ENCODE measurements at places on chromosomes 11 and 22.

DNA sequence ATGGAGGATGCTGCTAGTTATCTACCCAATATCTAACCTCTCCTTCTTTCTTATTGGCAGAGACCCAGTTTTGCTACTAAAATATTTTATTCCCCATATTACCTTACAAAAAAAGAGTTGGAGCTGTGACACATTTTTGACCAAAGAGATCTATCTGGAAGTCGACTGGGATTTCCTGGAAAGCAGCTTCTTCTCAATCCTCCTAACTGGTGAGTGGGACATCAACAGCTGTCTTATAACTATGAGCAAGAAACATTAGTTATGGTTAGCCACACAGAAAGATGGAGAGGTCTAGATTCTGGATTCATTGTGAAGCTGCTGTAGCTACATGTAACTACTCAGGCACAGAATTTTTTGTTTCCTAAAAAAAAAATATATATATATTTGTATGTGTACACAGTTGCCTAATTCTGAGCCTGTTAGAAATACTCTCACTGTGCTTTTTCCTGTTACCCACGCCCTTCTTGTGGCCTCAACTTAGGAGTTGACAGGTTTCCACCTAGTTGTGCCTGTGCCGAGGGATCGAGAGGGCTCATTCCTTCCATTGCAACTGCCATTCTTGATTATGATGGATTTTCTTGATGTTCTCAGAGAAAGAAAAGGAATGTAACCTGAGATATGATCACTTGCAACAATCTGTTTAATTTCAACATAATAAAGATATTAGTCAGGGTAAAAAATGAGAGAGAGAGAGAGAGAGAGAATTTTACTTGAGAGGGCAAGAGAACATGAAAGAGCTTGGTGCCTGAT lies 142.0 kb downstream of the SLC17A6 start:
- no peak for DNase-seq

- no peak for DNase-seq
Observed at GRCh38 chr11:66915866-66916265, 42.3 kb downstream of the PC start.

DNA sequence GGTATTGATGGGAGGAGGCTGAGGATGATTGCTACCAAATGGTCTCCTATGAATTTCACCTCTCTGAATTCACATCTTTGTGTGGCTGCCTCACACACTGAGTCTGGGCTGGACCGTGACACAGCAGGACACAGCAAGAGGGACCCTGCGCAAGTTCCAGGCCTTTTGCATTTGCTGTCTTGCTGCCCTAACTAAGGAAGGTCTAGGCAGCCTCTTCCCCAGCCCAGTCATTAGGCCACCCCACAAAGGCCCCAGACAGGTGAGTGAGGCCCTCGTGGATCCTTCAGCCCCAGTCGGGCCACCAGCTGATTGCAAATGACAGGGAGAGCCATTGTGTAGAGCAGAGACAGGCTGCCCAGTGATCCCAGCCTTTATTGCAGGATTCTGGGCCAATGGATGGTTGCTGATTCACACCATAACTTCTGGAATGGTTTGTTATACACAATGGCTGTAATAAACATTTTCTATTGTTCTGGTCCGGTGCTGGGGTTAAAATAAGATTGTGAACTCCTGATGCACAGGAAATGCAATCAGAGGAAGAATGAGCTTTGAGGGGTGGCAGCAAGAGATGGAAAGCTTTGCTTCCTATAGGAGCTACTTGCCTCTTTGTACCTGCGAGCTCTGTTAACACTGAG lies 28.5 kb upstream of the CSNK2A3 start:
- no peak for DNase-seq

- DNase-seq, result no peak
Observed at GRCh38 chr11:8020244-8020597, 33.1 kb downstream of the EIF3F start.

GRCh38 chr22:29838599-29838956 lies 504 bp upstream of the ASCC2 start:
- no peak for DNase-seq

DNA sequence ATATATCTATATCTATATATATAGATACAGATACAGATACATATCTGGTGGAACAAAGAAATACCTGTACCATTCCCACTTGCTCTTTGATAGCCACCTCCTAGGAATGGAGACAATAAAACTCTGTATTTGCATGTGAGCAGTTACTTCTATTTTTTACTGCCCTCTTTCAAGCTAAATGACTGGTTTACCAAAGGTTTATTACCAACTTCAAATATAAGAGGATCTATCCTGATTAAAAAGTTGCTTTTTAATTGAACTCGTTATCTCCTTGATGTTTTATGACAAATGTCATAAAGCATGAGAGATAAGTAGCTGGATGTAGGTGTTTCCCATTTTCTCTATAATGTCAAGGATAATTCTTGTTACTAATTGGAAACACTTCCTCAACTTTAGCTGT lies 21.7 kb upstream of the GRIK4 start:
- no peak for DNase-seq

DNA sequence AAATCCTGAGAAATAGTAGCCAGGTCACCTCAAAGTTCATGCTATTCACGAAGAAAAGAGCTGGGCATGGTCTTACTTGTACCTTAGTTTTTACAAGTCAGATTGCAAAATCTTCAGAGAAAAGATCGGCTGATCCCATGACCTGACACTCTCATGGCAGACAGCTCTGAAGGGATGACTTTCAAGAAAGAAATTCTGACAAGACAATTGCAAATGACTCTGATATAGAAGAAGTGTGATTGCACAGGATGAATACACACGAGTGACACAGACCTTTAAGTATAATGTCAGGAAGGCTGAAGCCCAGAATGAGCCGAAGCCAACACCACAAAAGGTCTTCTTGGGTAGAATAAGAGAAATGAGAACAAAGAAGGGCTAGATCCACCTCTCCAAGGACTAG lies 59.4 kb upstream of the DRD2 start:
- DNase-seq, result no peak

DNA sequence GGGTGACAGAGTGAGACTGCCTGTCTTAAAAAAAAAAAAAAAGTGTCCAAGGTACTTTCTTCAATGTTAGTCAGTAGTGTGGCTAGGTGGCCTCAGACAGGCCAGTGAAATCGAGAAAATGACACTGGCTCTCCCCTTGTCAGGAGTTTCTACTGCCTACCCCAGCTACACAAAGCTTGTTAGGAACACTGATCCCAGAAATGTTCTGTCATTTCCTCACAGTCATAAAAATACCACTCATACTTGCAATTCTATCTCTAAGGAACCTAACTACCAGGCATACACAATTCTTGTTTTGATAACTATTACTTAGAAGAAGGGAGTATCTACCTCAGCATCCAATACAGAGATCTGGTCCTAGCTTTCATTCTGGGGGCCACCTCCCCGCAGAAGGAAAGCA lies 31.3 kb downstream of the ATP6V1E1 start:
- no peak for DNase-seq

DNA sequence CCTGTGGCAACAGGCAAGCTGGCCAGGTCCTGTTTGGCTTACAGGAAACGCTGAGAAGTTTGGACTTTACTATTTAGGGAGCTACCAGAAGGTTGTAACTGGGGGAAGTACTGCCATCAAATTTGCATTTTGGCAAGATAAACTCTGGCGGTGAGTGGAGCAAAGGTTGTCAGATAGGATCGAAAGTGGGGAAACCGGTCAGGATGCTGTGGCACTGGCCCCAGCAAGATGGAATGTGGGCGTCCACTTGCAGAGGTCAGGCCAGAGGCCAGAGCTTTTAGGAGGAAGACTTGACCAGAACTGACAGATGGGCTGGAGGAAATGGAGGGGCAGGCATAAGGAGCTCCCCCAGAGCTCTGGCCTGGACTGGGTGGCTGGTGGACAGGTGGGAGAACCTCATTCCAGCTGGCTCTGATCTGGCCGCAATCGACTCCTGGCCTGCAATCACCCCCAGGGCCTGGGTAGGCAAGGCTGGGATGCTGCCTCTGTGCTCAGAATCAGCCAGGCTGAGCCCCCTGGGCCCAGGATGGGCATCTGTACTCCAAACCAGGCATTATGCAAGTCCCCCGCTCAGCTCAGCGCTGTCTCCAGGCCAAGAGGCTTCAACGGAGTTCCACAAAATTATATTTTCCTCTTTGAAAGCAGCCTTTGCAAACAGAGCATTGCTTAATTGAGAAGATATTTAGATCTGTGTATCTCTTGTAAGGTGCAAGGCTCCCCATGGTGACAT lies 178.3 kb upstream of the NECTIN1 start:
- DNase-seq, result peak; percentile 66

DNA sequence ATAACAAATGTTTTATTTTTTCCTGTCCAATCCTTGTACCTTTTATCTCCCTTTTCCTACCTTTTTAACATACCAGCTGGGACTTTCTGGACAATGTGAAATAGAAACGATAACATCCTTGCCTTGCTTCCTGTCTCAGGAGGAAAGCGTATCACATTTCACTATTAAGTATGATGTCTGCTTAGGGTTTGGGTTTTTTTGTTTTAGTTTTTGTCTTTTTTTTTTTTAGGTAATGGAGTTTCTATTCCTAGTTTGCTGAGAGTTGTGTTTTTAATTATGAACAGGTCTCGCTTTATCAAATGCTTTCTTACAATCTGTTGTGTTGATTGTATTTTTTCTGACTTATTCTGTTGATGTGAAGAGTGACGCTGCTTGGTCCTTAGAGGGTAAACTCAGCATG lies 64.2 kb upstream of the KCNQ1OT1 start:
- DNase-seq, result no peak
